Activated CD4-positive, alpha-beta T cell treated with anti-CD3 and anti-CD28 coated beads, Interleukin-2, Interleukin-6, amounts not matched to agents 100 ng/mL and 50 ng/mL, durations not matched to agents 16 hours and 8 hours (primary cell): ENCODE measurements at places on chromosomes 16 and 17.
A peak's percentile ranks its signal among the peaks of the same experiment; 100 is the strongest.

GRCh38 chr17:64209356-64209941, 53.6 kb downstream of the TEX2 start:
- DNase-seq: no peak

DNA sequence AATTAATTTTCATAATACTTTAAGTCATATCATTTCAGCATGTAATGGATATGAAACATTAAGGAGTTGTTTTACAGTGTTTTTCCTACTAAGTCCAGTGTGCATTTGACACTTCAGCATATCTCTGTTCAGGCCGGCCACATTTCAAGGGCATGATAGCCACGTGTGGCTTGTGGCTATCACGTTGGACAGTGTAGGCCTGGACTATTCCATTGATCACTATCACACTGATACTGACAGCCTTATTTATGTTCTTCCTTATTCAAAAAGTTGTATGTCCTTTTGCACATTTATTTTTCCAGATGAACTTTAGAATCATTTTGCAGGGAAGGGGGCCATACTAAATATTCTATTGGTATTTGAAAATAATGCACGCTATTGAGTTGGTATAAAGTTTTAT, 39.0 kb downstream of the AKAP1 start:
- no peak for DNase-seq

DNA sequence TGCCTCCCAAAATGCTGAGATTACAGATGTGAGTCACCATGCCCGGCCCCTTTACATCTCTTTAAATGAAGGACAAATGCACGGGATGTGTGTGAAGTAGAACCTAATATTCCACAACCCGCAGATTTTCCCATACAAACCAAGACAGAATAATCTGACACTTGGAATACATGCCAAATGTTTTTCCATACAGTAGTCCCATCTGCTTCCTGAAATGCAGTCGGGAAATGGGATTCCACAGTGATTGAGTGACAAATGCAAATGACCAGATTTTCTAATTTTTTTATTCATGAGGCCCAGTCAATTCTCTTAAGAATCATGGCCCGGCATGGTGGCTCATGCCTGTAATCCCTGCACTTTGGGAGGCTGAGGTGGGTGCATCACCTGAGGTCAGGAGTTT, 6.8 kb upstream of the ZNF200 start:
- DNase-seq: no peak

DNA sequence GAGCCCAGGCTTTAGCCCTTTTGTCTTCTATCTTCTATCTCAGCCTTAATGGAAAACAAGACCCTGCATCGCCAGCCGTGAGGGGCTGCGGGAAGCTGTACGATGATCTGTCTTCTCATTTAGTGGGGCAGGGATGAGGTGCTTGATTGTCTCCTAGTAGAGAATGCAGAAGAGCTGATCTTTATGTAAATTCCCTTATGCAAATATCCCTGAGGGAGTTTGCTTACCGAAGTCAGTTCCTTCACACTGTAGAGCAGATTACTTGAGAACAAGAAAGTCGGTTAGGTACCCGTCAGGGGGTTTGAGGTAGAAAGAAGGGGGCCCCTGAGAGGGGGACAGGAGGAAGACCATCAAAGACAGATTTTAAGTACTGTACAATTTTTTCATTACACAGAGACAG, 66.2 kb downstream of the IRF8 start:
- no peak for DNase-seq

GRCh38 chr16:4077174-4077649, 39.0 kb downstream of the ADCY9 start:
- peak; percentile 27 for DNase-seq

DNA sequence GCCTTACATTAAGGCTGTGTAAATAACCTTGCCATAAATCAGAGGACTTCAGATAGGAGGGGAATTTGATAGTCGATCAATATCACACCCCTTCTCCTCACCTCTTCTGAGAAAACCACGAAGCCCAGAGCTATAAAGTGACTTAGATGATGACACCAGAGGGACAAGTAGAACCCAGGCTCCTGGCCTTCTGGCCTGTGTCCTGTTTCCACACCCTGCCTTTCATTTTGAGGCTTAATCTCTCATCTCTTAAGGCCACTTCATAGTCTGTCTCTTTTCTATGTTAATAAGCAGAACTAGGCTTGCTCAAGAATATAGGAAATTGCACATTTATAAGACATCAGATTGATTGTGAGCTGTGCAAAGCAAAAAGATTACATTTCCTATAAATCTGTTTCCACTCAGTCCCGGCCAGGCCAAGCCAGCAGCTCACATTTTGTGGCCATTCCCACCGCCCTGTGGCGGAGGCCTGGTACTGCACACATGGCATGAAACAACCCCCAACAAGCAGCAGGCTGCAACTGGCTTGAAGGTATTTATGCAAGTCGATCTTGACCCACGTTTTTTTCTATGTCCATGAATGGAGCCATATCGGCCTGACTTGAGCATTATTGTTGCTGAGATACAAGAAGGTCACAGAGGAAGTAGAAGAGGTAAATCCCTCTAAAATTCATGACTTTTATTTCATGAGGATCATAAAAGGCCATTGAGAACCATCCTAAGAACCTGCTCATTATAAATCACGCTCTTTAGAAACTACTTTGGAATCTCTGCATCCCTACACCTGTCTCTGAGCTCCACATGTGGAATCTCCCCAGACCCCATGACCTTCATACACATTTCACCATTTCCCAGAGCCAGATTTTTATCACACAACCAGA, 93.7 kb downstream of the PMP22 start:
- DNase-seq: peak; percentile 60

- no peak for DNase-seq
These were observed 173.5 kb downstream of the GSG1L start for GRCh38 chr16:27890006-27890405.

DNA sequence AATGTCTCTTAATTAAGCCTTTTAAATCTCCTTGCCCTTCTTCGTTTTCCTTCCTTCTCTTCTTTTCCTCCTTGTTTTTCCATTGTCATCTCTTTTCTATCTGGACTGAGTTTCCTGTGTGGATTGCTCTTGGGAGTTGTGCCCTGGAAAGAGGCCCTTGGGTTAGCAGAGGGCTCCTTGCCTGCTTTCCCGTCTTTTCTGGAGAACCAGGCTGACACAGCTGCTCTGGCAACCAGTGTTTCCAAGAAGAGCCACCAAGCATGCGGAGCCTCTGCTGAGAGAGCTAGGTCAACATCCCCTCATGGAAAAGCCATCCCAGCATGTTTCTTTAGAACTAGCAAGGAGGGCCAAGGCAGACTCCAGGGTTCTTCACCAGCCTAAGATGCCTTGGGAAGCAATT, 75.4 kb downstream of the HLF start:
- no peak for DNase-seq

DNA sequence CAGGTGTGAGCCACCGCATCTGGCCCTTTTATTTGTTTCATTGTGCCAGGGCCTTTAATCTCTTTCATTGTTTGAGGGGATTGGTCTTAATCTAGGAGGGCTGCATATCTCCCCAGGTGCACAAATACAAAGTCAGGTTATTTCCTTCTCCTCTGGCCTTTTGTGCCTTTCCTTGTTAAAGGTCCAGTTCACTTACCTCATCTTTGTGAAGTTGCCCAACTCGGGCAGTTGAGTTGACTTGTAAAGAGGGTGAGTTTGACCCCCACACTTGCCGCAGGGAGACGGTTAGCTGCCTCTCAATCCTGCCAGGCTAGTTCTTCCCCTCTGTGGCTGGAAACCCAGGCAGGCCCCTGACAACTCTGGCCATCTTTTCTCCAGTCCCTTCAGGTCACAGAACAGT, 33.4 kb downstream of the TMEM92 start:
- no peak for DNase-seq
